ENCODE measurements at places on chromosomes 4 and X.

DNA sequence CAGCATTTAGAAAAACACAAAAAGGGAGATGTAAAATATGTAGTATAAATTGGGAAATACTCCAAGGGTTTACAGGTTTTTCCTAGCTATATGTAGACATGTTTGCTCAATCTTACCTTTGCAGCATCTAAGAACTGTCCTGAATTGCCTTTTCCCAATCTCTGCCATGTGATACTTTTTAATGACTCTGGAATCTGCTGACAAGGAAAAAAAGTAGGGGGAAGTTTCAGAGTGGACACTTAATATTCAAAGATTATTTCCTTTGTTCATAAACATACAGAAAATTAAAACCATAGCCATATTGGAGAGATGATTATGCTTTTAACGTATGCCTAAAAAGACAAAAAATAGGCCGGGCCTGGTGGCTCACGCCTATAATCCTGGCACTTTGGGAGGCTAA lies 41.4 kb downstream of the ABCB7 start:
- DNase-seq: no peak

DNA sequence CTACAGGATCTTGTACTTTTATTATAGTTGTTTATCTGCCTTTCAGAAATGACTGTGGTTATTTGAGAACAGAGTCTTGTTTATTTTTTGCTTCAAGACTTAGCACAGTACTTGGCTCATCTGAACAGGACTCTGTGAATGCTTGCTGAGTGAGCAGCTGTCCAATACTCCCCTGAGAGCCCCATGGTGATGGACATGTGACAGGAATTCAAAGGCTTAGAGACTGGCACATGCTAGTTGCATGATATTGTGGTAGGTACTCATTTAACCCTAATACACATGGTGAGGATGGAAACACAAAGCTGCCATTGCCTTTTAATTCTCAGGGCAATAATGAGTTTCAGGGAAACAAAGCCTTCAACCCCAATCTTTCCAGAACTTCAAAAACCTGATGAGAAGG lies 97.3 kb downstream of the GEMIN8 start:
- DNase-seq: no peak

DNA sequence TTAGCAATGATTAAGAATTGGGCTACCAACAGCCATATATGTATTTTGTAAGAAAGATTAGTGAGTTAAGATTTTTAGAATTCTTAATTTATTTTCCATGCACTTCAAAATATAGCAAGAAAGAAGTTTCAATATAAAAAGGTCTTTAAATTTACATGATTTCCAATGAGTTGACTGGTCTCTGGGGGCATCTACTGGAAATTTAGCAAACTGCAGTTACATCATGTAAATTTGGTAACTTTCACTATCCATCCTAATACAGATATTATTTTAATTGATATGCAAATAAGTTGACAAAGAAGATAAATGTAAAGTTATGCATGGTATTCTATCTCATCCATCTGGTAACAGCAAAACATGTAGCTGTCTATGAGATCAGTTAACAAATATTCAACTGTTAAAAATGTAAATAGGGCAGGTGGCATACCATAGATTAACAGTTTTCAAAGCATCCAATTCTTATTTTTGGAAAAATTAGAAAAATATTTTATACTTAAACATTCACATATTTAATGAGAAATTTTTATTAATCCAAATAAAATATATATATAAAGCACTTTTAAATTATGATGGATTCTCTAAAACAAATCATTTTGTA lies 29.1 kb downstream of the TTC29 start:
- DNase-seq: peak; percentile 8

DNA sequence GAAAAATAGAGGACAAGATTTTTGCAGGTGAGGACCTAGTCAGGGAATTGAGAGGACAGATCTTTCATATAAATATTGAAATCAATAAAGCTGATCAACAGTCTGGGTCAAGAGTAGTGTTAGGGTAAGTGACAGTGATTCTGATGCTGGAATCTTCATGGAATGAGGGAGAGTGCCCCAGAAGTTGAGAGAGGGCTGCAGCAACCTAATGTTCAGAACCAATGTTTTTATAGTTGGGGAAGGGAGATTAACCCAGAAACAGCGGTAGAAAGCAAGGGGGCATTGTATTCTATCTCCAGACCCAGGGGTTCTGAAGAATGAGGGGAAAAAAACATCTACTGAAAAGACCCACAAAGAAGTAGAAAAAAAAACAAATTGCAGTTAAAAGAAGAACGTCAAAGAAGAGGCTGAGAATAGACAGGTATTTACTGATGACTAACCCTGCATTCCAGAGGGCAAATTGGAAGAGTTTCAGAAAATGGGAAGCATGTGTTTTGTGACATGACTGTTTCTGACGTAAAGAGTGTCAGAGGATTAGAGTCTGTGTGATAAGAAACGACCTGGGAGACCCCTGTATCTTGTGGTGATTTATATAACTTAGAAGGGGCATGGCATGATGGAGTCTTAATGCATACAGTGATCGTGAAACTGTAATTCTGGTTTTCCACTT lies 819.6 kb upstream of the EPHA5 start:
- DNase-seq: peak; percentile 7

GRCh38 chr4:169660929-169661328 lies 40.6 kb downstream of the CLCN3 start:
- no peak for DNase-seq

DNA sequence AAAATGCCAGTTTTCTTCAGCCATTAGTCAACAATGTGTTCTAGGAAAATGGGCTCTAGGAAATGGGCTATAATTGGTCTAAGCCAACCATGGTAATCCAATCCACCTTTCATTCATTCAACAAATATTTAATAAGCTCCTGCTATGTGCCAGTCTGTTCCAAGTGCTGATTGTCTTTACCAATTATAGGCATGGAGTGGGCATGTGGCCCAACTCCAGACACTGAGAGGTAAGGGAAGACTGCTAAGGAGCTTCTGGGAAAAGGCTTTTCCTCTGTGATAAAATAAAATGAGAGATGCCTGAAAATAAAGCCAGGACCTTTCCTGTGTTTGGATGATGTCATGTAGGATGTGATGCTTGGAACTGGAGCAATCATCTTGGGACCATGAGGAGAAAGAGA lies 43.3 kb downstream of the HOPX start:
- DNase-seq: no peak

GRCh38 chr4:98094118-98094517 lies 49.2 kb downstream of the STPG2 start:
- no peak for DNase-seq

DNA sequence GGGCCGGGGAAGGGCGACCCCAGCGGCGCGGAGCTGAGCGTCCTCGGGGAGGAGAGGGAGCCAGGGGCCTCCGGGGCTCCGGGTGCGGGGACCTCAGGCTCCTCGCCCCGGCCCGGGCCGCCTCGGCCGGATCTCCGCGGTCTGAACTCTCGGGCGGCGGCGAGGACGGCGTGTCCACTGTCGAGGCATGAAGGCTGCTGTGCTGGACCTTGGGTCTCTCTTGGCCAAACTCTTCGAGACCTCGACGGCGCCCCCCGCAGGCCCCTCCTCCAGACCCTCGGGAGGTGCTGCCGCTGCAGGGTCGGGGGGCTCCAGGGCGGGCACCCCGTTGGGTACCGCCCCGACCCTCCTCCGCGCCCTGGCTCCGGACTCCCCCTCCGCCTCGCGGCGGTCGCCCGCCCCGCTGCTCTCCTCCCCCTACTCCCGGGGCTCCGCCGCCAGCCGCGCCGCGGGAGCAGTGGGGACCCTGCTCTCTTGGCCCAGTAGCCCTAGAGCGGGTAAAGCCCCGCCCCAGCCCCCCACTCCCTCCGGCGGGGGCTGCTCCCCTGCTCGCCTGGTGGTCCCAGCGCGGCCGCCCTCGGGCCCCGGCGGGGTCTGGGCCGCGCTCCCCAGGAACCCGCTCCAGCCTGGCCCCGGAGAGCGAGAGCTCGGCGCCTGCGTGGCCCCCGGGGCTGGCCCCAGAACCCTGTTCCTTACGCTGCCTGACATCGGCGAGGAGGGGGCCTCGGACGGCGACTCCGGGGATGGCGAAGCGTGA lies 564 bp downstream of the FAM149A start:
- DNase-seq: peak; percentile 40

DNA sequence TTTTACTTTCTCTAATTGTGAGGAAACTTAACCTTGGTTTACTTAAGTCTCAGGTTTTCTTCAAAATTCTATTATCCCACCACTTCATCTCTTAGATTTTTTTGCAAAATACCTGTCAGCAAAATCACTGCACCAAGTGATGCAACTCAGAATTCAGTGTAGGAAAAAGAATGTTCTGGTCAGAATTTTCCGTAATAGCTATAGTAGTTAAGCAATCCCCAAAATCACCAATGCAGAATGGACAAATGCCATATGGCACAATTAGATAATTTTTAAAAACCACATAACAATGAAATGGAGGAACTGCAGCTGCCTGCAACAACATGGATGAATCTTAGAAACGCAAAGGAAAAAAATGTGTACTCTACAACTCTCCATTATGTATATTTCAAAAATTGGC lies 373.1 kb downstream of the NAF1 start:
- DNase-seq: no peak

DNA sequence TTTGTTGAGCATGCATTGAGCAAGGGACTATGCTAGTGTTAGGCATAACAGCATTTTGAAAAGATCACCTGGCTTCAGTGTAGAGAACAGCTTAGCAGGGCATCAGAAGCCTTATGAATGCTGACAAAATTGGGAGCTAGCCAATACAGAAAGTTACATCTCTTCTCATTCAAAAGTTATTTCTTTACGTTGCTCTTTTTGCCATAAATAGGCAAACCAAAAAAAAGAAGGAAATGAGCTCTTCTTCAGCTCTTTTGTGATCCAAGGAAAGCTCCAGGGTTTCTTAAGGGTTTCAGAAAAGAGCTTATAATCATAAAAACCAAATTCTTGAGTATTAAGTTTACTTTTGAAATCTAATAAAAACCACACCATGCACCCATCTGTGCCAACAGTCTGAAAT lies 35.2 kb upstream of the LNX1 start:
- DNase-seq: no peak

DNA sequence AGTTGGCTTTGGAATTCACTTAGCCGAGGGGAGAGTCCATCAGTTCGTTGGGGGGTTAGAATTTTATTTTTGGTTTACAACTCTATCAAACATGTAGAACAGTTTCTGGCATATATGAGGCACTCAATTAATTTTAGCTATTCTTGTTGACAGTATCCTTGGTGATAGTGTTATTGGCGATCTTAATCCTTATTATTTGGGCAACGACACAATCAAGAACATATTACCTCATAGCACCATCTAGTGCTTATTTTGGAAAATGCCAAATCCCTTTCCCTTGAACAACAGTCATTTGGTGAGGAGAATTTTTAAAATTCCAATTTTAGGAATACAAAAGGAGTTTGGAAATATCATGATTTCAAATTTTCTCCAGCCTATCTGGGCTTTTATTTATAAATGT lies 17.9 kb upstream of the PGRMC1 start:
- peak; percentile 64 for DNase-seq

DNA sequence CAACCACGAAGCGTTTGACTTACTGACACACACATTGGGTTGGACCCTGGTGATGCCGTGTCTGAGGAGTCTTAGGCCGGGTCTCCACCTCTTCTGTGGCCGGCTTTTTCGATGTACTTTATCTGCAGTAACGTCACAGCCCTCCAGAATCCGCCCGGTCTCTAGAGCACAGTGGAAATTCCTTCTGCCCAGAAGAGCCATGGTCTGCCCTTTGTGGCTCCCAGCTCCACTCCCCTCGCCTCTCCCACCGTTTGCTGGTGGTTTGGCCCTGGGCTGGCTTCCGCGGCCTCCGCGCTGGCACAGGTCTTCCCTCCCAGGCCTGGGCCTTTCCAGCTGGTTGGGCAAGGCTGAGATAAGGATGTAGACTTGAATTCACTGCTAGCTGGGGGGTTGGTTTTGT lies 4.3 kb downstream of the MAEA start:
- DNase-seq: no peak

GRCh38 chrX:10296576-10296975 lies 139.8 kb downstream of the CLCN4 start:
- peak; percentile 30 for DNase-seq

- DNase-seq: no peak
These were observed 11.9 kb upstream of the UGDH start for GRCh38 chr4:39539089-39539611.

GRCh38 chr4:19368800-19369199 lies 882.9 kb upstream of the SLIT2 start:
- DNase-seq: no peak

Measured in AG08396 (cell line).